ENCODE measurements at places on chromosomes 7 and 10. TPM values are rescaled to one million over a fixed set of nuclear protein-coding genes. Genes with fewer than 3 reads are reported as not detected.

GRCh38 chr7:51366930-51367613, 50.5 kb upstream of the COBL start:
- DNase-seq: no peak

GRCh38 chr7:41628901-41629300, 74.0 kb downstream of the INHBA start:
- DNase-seq: no peak

GRCh38 chr7:66076462-66077329, 1.1 kb downstream of the ASL start:
- DNase-seq: no peak

GRCh38 chr7:69683002-69683401, 84.7 kb downstream of the AUTS2 start:
- no peak for DNase-seq

The FAM24B gene
- 7.1 TPM for total RNA-seq

The TIMM23B gene
- total RNA-seq: 39.5 TPM

The CRYGN gene
- total RNA-seq: not detected

GRCh38 chr10:14173706-14174594, 156.8 kb downstream of the FRMD4A start:
- peak; percentile 19 for DNase-seq

DNA sequence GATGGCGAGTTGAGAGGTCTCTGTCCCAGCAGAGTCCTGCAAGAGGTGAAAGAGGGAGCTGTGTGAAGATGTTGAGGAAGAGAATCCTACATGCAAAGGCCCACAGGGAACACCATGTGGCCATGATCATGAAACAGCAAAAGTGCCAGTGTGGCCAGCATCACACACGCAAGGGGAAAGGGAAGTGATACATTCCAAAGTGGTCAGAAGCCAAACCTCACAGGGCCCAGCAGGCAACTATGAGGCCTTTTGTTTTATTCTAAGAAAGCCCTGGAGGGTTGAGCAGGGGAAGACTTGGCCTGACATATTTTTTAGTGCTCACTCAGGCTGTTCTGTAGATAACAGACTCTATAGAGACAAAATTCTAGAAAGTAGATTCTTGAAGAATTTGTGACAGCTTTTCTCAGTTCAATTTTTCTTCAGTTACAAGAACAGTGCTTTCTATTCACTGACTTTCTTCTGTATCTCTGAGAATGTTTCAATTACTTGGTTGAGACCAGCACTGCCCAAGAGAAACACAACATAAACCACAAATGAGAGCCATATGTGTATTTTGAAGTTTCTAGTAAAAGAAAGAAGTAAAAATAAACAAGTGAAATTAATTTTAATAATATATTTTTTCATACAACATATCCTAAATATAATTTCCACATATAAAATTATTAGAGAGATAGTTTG, 82.3 kb downstream of the HTR7 start:
- no peak for DNase-seq

DNA sequence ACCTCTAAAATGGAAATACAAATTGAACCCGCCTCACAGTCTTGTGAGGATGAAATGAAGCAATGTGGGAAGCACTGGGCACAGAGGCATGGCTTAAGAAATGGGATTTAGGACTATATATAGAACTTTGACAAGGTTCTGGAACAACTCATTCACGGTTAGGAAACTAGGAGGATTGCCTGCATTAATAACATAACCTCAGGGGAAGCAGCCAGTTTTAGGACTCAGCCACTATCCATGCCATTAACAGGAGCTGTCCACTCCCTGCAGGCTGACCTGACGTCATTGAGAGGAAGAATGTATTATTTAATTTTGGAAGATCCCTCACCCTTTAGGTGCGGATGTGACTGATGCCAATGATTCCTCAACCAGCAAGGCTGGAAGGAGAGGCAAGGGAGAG, 34.8 kb downstream of the ITGB8 start:
- no peak for DNase-seq

DNA sequence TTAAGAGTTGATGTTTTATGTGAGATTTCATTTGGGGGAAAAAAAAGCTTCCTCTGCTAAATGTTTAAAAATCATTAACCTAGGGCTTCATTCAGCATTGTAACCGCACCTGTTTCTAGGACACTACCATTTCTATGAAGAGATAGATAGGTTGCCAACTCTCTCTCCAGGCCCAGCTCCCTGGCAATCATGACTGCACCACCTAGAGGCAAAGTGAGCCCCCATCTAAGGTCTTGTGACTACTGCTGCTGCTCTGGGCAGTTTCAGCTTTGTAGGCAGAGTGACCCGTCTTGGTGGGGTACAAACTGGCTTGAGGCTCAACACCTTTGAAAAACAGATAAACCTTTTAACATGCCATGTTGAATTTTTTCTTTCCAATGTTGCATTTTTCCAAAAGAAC, 27.3 kb upstream of the MRC1 start:
- DNase-seq: no peak

DNA sequence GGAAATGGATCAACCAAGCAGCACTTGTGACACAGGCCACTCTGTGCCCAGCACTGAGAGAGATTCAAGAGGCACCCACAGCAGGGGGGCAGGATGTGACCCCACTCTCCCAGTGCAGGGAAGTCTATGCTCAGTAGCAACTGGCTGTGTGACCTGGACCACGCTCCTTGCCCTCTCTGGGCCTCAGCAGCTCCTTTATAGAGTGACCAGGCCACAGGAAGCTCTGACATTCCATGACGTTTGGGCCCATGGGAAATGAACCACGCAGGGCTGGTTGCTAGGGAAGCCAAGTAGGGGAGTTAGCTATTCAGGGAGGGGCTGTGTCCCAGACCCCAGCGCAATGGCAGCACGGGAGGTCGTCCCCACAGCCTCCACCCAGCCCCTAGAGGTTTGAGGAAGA, 232.6 kb downstream of the USP6NL start:
- DNase-seq: no peak

DNA sequence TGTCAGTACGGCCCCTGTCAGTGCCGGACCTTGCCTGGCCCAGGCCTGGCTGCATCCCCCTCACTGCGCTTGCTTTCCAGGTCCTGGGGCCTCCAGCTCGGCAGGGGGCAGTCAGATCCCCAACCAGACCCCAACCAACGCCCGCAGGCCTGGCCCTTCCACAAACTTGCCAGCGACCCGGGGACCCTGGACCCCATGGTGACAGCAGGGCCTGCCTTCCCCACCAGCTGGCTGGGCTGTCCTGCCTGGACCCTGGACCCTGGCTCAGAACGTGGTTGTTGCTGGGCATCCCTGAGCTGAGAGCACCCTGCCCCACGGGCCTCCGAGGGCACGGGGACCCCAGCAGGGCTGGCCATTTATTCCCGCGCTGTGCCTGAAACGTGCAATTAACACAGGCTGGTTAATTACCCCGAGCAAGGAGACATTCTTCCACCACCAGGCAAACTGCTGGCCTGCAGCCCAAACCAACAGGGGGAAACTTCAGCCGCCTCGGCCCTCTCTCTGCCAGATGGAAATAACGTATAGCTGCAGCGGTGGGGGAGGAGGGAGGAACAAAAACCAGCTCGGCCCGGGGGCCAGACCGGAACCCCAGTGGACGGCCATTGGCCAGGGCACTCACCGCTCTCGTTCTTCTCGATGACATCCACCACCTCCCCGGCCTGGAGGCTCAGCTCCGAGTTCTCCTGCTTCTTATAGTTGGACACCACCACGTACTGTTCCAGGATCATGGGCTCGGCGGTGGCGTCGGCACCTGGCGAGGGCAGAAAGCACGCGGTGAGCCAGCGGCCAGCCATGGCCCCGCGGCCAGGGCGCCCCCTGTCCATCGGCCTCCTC, 167.1 kb downstream of the NEURL1 start:
- DNase-seq: no peak

- no peak for DNase-seq
Observed at GRCh38 chr10:112852306-112852705, 97.7 kb upstream of the TCF7L2 start.

The CLCN1 gene
- not detected for total RNA-seq

The LLCFC1 gene
- not detected for total RNA-seq

The PTPRN2 gene
- 0.34 TPM for total RNA-seq

DNA sequence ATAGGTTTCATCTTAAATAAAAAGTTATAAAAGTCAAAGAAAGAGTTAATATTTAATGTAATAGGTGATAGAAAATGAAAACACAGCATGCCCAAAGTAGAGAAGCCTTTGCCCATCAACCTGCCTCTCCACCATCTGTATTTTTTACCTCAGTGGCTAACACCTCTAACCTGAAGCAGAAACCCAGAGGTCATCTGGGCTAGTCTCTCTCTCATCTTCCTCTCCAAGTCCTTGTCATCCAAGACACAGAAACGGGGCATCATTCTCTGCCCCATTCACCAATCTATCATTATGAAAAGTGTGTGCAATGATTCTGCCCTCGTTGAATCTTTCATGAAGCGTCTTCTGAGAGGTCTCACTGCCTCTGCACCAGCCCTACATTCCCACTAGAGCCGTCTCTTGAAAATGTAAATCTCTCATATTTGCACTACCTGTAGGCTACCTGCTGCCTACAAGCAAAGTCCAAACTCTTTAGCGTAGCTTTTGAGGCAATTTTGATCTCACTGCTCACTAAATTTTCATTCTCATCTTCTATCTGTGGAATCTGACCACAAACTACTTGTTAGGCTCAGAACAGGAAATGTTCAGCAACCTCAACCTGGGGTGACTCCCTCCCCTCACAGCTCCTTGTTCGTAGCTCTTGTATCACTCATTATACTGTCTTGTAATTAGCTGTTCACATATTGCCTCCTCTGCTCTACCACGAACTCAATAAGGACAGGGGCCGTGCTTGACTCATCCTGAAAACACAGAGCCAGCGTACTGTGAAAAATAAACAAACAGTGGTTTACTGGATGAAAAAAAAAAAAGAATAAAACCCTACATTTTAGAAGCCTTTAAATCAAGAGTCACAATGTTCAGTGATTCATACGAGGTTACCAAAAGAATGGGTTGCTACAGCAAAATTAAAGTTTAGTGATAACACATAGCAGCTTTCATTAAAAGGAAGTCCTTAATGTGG, 83.1 kb downstream of the CTNNA3 start:
- DNase-seq: peak; percentile 45

- DNase-seq: no peak
Observed at GRCh38 chr7:157408258-157409101, 71.7 kb downstream of the DNAJB6 start.

The CEP55 gene
- total RNA-seq: 0.16 TPM

DNA sequence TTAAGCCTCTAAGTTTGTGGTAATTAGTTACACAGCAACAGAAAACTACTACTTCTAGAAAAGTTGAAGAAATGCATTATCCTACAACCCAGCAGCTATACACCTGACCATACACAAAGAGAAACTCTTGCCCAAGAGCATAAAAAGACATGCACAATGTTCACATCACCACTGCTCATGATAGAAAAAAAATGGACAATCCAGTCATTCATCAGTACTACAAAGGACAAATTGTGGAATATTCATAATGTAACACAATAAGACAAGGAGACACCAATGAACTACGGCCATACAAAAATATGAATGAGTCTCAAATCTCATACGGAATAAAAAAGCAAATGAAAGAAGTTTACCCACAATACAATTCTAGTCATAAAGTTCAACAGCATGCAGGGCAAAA, 87.4 kb downstream of the ZFAND4 start:
- no peak for DNase-seq

The TRIM74 gene
- 4.4 TPM for total RNA-seq

All from CD4-positive, alpha-beta T cell (primary cell).